ENCODE measurements at places on chromosomes 4 and X.
A peak's percentile ranks its signal among the peaks of the same experiment; 100 is the strongest.

- no peak for DNase-seq
Observed at GRCh38 chrX:41320393-41320792, 13.6 kb upstream of the DDX3X start.

- DNase-seq: no peak
Observed at GRCh38 chrX:42708222-42708621, 69.7 kb downstream of the PPP1R2C start.

GRCh38 chrX:153381684-153382532 lies 19.2 kb downstream of the PNMA6E start:
- peak; percentile 74 for DNase-seq

DNA sequence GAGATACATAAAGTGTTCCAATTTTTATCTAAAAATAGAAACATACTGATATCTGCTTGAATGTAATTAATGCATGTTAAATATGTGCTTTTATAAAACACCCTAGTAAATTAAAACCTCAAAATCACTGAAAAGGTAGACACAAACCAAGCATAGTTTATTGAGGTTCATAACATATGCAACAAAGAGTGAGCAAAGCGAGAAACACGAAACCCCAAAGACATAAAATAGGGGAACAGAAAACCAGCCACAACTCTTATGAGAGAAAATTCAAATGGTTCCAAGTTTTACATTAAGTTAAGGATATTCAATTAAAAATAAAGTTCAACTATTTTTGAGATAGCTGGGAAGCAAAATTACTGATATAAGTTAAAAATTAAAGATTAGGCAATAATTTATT lies 336.4 kb upstream of the AGA start:
- no peak for DNase-seq

DNA sequence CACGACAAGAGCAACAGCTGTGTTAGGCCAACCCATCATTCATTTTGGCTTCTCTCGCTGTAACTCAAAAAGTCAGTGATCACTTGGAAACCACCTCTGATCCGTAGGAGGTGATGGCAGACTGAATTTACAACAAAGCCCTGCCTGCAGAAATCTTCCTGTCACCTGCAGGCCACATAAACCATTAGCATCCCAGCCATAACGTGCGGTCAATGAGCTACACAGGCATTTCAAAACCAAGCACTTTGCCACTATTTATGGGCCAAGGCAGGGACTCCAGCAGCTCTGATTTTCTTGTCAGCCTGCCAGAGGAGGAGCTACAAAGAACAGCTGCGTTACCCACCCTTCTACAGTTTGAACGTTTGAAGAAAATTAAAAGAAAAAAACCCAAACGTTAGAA lies 228.1 kb upstream of the PPARGC1A start:
- no peak for DNase-seq

DNA sequence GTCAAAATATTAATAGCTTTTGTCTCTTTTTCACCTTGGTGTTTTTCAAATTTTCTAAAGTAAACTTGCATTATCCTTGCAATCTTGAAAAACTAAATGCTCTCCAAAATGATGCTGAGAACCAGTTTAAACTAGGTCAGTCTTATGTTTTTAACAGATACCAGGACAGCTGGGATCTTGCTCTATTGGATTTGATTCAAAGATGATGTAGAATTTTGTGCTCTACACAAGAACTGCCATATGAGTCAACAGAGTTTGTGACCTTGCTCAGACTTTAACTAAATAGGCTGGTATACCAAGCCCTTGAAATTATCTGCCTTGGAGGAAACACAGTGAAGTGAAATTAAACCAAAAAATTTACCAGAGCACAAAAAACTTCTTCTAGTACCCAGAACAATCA lies 991.1 kb downstream of the STPG2 start:
- DNase-seq: no peak

GRCh38 chr4:136818811-136819330 lies 713.4 kb downstream of the PCDH18 start:
- no peak for DNase-seq

- DNase-seq: no peak
Observed at GRCh38 chrX:16386126-16386525, 218.8 kb downstream of the MAGEB17 start.

- DNase-seq: no peak
Observed at GRCh38 chr4:2792396-2792710, 532 bp upstream of the SH3BP2 start.

DNA sequence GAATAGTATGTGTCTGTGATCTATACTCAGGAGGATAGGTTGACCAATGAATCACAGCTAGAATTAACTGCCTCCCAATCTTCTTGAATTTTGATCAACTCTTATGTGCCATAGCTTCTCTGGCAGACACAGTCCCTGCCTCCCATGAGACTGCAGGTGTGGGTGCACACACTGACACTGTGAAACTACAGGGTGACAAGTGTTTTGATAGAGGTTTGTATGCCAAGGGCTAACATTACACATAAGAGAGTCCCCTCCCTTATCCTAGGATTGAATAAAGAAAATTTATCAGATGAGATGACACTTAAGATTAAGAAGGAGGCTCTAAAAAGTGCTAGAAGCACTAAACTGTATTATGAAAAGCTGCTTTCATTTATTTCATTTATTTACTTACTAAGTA lies 218.4 kb upstream of the BMP3 start:
- no peak for DNase-seq

DNA sequence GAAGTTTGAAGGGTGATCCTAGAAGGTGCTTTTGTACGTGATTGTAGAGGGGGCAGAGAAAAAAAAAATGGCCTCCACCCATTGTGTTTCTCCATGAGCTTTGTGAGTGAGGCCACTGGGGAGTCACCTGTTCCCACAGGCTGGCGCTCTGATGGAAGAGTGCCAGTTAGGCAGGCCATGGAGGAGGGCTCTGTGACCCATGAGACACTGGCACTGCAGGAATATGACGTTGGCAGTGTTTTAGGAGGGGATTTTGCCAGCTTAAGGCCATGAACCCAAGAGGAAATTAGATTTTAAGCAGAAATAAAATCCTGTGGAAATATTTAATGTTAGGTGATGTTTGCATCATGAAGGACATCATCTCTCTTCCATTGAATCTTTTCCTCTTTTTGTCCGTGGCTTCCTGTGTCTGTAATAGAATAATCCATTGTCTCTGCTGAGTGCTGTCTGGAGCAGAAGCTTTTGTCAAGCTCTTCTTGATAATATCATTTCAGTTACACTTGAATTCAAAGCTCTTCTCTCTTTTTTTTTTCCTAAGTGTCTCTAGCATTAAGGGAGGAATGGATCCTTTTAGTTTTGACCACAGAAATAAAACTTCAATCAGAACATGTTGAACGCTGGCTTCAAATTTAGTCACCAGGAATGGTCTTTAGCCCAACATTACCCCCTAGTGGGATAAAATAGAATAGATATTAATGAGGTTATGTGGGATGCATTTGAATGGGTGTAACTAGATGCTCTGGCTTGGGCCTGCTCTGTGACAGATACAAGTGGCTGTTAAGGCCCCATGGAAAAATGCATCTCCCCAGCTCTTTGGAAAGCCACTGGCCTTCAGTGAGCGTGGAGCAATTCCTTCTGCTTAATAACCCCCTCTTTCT lies 41.0 kb upstream of the UCP1 start:
- peak; percentile 64 for DNase-seq

- DNase-seq: no peak
Observed at GRCh38 chrX:109623997-109624396, 975 bp downstream of the KCNE5 start.

DNA sequence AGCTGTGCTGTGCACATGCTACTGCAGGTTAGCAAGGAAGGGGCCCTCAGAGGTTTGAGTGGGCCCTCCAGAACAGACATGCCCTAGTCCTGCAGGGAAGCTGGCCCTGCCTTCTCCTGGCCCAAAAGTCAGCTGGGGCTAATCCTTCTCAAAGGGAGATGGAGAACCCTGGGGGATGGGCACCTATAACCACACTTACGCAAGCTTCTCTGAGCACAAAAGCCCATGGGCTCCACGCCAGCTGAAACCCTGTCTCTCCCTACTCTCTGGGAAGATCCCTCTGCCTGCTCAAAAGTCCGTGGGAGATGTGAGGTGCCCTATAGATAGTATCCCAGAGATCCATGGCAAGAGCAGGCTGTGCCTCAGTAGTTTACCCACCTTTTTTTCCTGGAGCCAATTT lies 58.9 kb upstream of the DKK2 start:
- DNase-seq: no peak

DNA sequence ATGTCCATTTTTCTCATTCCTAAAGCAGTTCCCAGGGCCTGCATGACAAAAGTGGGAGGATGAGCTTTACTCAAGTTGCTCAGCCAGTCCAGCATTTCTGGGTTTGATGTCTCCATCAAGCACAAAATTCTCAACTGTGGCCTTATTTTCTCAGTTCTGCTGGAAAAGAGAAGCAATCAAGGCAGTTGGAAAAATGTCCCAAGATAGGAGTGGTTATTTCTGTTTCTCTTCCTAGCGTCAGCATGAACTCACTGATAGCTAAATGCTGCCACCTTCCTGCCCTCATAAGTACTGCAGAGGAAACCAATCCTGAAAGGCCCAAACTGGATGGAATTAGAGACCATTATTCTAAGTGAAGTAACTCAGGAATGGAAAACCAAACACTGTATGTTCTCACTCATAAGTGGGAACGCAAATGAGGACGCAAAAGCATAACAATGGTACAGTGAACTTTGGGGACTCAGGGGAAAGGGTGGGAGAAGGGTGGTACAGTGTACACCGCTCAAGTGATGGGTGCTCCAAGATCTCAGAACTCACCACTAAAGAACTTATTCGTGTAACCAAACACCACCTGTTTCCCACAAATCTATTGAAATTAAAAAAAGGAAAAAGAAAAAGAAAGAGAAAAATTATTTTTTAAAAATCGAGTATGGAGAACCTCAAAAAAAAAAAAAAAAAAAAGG lies 29.6 kb downstream of the ADH7 start:
- DNase-seq: peak; percentile 31

DNA sequence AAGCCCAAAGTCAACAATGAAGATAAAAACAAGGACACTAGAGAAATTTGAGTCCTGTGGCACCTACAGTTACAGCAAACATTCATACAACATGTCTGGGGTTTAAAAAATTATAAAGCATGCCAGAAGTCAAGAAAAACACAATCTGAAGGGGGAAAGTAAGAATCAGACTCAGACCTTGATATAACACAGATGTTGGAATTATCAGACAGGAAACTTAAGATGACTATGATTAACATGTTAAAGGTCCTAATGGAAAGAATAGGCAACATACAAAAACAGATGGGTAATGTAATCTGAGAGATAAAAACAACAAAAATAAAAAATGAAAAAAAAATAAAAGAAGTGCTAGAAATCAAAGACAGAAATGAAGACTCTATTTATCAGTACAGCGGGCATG lies 446.5 kb downstream of the SPRY1 start:
- no peak for DNase-seq

- no peak for DNase-seq
Observed at GRCh38 chrX:7316887-7317286, 168.9 kb upstream of the PUDP start.

GRCh38 chr4:107815158-107815557 lies 9.6 kb upstream of the SGMS2 start:
- no peak for DNase-seq

- no peak for DNase-seq
Observed at GRCh38 chrX:103637604-103638338, 9.0 kb downstream of the TCEAL1 start.

DNA sequence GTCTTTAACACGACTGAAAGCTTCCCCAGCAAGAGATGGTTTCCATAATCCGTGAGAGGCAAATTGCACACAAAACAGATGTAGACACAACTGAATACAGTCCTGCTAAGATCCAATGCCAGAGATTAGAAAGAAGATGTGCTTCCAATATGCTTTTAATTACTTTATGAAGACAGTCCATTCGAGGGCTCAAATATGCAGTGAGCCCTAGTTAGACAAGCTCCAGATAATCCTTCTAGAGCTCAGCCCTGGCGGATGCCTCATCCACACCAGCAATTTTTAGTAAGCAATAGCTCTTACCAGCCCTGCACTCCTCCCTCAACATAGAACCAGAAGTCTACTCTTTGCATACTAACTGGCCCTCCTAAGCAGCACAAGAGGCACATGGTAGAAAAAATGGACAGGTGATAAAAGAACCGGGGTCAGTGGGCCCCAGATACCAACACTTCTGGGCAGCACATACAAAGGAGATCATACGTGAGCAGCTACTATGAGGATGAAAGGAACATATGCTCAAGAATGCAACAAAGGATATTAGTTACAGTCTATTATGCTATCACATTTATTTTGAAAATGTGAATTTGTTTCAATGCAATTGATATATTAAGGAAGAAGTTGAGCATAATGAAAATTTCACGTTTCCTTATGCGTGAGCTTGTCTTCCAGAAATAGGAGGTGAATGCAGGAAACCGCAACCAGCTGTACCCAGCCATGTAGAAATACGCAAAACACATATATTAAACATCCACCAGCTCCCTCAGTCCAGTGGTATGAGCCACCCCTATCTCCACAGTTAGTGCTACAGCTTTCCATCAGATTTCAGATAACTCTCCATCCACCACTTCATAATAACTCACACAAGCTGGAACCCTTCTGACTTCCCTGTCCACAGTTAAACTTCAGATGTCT lies 34.3 kb downstream of the GPC4 start:
- no peak for DNase-seq

DNA sequence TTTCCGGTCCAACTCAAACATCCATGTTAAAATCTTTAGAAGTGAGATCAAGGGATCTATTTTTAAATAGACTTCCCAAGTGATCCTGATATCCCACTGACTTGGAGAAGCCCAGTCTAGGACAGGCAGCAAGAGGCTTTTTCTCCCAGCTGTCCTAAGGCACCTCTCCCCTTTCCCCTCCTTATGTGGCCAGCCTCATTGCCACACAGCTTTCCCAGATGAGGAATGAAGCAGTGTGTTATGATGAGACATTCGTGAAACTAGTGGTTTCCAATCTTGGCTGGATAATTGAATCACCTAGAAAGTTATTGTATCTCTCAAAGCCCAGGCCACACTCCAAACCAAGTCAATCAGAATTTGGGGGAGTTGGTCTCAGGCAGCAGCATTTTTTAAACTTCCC lies 16.8 kb upstream of the HSD17B13 start:
- no peak for DNase-seq

DNA sequence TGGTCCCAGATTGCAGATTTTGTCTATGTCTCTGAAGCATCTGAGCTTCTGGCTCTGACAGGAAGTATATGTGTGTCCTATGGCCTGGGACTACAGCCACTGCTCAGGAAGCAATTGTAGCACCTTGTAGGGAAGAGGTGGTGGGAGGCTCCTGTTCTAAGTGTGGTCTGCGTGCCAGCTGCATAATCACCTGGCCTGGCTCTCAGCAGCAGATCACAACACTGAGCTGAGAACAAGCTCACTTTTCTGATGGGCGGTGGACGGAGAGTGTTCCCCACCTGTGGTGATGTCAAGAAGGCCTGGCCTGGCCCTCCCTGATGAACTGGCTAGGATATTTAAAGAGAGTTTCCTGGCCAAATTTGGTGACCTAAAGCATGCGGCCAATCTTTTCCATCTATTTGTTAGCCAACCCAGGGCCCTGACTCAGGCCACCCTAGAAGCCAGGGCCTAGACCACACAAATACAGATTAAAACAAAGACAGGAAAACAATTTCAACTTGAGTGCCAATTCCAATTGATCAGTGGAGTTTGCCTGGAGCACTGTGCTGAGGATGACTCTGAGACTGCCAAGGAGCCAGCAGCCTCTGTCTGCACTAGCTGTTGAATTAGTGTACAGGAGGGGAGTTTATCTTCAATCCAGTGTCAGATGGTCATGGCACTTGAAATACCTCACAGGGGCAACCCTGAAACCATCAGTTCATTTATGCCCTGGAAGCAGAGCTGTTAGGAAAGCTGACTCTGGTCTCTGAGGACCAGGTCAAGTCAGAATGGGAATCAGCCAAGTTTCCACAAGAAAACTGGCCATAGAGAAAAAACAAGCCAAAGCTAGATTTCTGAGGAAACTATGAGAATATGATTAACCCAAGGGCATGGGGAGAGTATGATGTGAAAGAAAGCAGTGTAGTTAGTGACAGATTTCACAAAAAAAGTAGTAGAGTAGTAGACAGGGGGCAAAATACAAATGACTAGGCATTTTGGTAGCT lies 47.4 kb downstream of the PRDM5 start:
- DNase-seq: no peak

All from NCI-H526 treated with DMSO at 0.1 percent for 48 hours (cell line).